Left kidney (tissue), 8 donors: ENCODE measurements at places on chromosomes 12 and 14. TPM values are rescaled to one million over a fixed set of nuclear protein-coding genes. Genes with fewer than 3 reads are reported as not detected.

Gene TAS2R43
- polyA plus RNA-seq = 0.63 TPM

DNA sequence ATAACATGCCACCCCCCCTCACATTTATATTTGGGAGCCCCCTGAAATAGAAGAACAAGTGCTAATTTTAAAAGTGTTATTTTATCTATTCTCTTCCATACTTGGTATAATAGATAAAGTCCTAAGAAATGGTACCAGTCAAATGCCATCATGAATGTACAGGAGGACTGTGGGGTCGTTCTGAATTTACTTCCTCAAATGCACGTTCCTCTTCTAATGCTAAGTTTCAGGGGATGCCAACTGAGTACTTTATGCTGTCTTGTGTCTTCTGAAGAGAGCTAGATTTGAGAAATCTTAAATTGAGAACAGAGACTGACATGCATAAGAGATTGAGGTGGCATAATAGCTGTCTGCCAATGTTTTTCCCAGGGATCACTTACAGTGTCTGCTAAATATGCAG lies 59.0 kb downstream of the CFAP54 start:
- no peak for DNase-seq

DNA sequence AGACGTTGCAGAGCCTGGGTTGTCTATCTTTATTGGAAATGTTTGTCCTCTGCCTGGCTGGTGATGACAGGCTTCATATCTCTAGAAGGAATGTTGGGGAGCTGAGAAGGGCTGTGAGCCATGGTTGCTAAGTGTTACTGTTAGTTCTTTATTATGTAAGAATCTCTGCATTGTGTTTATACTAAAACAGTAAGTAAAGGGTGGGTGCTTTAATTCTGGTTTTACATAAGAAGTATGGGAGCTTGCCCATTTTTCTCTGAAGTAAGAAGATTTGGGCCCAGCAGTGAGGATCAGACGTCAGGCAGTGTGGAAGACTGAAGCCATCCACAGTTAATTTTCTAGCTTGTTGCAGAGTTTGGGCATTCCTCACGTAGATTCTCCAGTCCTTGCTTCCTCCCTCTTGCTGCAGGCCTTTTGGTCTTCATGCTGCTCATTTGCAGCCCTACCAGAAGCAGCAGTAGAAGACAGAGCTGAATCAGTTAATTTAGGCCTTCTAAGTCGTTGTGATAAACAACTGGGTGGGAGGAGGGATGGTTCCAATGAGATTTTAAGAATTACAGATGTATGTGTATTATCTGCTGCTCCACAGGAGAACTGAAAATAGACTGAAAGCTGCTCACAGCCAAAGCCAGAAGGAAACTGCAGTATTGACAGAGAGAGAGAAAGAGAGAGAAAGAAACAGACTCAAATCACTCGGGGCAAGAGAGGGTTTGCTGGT lies 21.4 kb downstream of the WNT5B start:
- DNase-seq = no peak

DNA sequence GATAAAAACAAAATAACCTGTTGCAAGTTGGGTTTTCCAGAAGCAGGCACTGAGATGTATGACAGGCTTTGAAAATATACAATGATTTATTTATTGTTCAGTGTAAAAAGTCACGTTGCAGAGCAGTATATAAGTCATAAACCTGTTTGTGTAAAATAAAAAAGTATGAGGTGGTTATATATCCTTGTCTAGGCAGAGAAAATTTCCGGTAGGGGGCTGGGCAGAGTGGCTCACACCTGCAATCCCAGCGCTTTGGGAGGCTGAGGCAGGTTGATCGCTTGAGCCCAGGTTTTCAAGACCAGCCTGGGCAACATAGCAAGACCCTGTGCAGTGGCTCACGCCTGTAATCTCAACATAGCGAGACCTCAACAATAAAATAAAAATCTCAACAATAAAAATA lies 16.2 kb upstream of the PPP1CC start:
- DNase-seq = no peak

DNA sequence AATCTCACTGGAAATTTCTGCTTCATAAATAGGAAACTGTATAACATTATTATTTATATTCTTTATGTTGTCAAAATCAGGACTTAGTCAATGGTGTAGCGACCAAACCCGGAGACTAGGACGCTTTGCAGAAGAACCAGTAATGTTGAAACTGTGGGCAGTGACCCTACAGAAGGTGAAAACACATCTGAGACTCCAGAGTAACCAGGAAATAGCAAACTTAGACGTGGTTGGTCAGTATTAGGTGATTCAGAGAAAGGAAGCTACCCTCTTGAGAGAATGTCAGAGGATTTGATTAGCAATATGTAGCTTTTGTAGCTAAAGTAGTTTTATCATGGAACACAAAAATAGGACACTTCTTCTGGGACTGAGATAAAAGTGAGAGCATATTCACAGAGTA lies 381.9 kb downstream of the SLC16A7 start:
- DNase-seq = no peak

GRCh38 chr12:18207266-18207665 lies 54.1 kb upstream of the PIK3C2G start:
- DNase-seq = no peak

GRCh38 chr12:2583091-2583497 lies 211.7 kb upstream of the FKBP4 start:
- peak; percentile 61 for DNase-seq

- no peak for DNase-seq
These were observed 173.2 kb upstream of the MYL2 start for GRCh38 chr12:111093428-111094142.

DNA sequence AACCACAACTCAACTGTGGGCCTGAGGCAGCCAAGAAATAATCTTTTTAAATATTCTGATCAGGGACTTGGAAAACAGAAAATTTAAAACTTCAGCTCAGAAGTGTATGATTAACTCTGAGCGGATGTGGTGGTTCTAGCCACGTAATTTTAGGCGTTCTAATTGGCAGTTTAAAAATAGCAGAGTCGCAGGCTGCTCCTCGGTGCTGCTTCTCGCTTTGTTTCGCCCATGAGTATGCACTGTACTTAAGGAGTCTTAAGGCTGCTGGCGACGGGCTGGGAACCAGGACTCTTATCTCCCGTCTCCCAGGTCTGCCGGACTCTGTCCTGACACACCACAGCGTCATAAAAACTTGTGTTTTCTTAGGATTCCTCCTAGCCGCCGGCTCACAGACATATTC lies 113.4 kb upstream of the PELI2 start:
- DNase-seq = no peak

GRCh38 chr12:118035190-118036041 lies 18.9 kb downstream of the RFC5 start:
- DNase-seq = no peak

Gene DHH
- 0.25 TPM for polyA plus RNA-seq

GRCh38 chr14:89652352-89652751 lies 235.3 kb upstream of the FOXN3 start:
- DNase-seq = no peak

GRCh38 chr12:53644133-53644532 lies 18.0 kb upstream of the ATF7 start:
- no peak for DNase-seq

DNA sequence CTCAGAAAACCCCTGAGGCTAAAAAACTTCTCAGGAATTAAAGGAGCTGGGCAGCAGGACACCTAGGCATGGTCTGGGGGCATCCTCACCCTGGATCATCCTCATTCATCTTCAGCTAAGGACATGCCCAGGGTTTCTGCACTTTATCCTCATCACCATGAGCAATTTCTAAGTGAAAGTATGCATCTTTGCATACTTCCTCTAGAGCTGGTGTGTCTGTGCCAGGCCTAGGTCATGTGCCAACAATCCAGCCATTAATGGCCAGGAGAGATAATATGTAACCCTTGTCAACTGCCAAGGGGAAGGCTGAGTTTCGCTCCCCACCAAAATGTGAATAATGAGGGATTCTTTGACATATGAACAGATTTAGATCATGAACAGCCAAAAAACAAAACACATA lies 160.5 kb downstream of the KITLG start:
- DNase-seq = no peak

DNA sequence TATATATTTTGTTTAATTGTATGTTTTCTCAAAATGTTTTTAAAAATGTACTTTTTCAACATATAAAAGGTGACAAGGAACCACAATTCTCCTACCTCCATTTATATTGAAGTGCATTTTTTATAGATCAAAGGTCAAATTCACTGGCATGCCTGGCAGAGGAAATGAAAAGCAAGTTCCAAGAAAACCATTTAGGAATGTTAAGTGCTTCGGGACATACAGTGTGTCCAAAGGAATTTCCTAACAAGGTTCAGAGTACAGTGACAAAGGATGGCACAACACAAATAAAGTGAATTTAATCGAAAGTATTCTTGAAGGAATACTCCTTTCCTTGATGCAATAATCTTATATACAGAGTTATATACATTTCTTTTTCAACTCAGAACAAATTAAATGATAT lies 242.3 kb downstream of the CCER1 start:
- DNase-seq = no peak

Gene PSMC6
- polyA plus RNA-seq = 184 TPM

Gene RNF34
- 52.5 TPM for polyA plus RNA-seq

- DNase-seq = no peak
These were observed 24.8 kb upstream of the STRN3 start for GRCh38 chr14:31051023-31051422.

Gene RTL1
- 0.10 TPM for polyA plus RNA-seq

Gene CLEC1A
- 4.3 TPM for polyA plus RNA-seq

Gene CCDC198
- 473 TPM for polyA plus RNA-seq

DNA sequence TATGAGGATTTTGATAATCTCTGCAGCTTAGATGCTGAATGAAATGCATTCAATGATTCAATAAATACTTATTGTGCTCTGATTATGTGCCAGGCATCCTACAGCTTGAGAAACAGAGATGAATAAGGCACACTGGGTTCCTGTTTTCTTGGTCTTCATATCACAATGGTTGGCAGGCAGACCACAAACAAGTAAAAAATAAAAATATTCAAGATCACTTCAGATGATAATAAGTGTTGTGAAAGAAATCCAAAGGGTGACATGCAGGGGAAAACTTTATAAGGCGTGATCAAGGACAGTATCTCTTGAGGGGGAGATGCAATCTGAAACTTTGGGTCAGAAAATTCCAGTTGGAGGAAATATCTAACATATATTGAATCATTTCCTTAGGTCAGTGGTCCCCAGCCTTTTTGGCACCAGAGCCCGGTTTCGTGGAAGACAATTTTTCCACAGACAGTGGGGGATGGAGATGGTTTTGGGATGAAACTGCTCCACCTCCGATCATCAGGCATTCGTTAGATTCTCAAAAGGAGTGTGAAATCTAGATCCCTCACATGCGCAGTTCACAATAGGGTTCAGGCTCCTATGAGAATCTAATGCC lies 73.7 kb upstream of the RAP1B start:
- DNase-seq = no peak
